ENCODE measurements at places on chromosomes 13 and 19. TPM values are rescaled to one million over a fixed set of nuclear protein-coding genes. Genes with fewer than 3 reads are reported as not detected.
A peak's percentile ranks its signal among the peaks of the same experiment; 100 is the strongest.

DNA sequence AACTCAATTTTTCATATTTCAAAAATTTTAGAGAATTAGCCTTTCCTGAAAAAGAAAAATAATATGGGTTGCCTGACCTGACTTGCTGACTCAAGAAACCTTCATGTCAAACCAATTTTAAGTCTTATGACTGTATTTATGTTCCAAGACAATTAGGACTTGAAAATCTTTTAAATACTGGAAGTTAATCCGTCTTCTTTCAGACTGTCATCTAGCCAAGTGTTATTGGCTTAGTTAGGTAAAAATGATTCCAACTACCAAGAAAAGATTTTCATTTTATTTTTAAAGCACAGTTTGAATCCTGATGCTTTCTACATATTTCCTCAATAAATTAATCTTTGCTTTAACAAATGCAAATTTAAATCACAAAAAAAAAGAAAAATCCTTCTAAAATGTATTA is 337.6 kb downstream of the SLITRK6 start:
- DNase-seq = no peak

DNA sequence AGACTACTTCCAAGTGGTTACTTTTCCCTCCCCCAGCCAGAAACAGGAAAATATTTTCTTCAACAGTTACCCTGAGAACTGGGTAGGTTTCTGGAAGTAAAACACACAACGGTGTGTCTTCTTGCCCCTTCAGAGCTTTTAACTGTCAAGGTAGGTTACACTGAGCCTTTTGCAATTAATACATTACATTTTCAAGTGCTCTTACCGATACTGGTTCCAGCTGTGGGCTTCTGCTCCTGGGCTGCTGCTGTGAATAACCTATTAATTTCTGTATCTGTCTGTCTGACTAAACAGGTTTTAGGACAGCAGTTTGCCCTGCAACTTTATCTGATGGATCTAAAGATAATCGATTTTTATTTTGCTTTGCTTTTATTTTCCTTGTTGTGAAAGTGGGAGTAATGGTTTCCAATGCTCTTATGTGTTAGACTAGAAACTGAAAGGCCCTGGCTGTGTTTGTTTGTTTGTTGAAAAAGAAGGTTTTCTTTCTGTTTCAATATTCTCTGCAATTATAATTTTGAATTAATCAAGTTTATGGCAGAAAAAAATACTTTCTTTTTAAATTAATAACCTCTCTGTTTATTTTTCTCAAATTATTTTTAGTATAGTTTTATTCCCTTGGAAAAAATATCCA is 196.7 kb upstream of the SLITRK6 start:
- DNase-seq = no peak

DNA sequence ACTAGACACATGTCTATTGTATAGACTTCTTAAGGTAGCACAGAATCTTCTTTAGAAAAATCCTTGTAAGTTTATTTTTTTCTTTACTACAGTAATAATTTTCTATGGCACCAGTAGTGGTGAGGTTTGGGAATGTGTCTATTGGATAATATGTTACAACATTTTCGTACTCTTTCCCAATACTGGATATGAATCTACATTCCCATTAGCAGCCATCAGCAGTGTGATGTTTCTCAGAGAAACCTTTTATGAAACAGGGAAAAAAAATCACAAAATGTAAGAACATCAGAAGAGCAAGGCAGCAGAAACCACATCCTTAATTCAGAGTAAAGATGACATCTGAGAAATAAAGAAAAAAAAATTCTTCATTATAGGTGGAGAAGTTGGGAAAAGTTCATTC is 83.3 kb downstream of the POSTN start:
- DNase-seq = no peak

DNA sequence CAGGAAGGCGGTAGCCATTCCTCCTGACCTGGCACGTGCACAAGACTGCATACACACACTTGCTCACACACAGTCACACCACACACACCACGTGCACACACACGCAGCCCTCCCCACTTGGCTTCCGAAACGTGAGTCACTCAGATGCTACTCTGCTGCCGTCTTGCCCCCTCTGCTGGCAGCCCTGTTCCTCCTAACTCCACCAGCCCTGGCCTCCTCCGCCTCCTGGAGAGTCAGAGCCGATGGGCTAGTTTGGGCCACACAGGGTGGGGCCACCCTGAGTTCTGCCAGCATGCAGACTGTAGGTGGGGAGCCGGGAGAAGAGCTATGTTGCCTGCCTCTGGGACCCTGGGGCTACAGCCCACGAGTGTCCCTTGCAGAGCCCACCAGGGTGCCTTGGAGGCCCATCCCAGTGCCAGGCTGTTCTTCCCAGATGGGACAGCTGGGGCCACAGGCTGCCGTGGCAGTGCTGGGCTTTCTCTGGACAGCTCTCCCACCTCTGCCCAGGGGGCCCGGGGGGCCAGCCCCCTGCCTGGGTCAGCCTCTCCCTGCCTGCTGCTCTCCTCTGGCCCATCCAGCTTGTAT is 12.1 kb downstream of the PIN1 start:
- DNase-seq = peak; percentile 70

- no peak for DNase-seq
Measured at GRCh38 chr19:30044273-30045248, 102.5 kb downstream of the URI1 start.

GRCh38 chr19:28898249-28898648 is 314.7 kb downstream of the UQCRFS1 start:
- DNase-seq = no peak

- no peak for DNase-seq
Measured at GRCh38 chr13:33127009-33127551, 110.9 kb downstream of the KL start.

DNA sequence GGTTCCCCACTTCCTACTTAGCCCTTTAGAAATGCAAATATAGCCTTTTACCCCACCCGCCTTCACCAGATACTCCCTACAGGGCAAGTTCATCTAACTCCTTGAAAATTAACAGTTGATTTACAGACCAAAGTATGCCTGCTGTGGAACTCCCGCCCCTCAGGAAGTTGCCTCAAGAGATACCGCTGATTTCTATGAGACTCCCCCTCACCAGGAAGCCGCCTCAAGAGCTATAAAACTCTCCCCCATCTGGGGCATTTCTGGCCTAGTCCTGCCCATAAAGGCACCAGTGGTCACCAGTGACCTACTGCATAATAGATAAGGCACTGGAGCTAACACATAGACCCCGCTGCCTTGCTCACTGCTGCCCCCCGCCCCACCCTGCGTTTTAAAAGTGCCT is 201.7 kb upstream of the UBL3 start:
- no peak for DNase-seq

GRCh38 chr13:31930901-31931522 is 100.6 kb upstream of the FRY start:
- DNase-seq = no peak

DNA sequence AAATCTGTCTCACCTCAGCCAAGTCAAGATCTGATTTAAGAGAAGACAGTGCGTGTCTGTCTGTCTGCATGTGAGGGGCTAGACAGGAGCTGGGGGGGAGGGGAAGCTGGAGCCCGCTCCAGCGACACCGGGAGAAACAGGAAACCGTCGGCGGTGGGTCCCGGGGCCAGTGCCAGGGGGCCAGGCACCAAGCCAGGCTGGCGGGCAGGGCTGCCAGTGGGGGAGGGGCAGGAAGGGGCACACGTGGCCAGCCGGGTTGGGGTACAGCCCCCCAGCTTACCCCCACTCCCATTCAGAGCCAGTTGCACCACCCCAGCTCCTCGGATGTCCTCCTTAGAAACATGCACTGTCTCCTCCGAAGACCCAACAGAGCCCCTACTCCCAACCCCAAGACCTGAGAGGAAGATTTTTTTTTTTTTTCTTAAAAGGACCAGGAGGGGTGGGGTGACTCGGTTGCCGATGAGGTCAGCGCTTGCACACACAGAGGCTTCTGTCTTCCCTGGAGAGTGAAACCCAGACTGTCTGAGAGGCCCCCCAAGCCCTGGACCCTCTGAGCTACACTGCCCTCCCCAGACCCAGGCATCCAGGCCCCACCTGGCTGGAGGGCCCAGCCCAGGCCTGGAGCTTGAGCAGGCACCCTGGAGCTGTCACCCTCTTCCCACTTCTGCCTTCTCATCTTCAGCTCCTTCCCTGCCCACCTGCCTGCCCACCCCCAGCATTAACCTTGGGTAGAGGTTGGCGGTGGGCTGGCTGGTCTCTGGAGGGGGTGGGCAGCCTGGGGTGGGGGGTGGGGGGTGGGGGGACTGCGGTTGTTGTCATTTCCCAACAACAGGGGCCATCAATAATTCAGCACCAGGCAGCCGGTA is 4.0 kb downstream of the ERF start:
- DNase-seq = peak; percentile 76

- no peak for DNase-seq
Measured at GRCh38 chr19:17617807-17618192, 62.4 kb downstream of the COLGALT1 start.

GRCh38 chr19:30920222-30920621 is 429.0 kb downstream of the TSHZ3 start:
- no peak for DNase-seq

DNA sequence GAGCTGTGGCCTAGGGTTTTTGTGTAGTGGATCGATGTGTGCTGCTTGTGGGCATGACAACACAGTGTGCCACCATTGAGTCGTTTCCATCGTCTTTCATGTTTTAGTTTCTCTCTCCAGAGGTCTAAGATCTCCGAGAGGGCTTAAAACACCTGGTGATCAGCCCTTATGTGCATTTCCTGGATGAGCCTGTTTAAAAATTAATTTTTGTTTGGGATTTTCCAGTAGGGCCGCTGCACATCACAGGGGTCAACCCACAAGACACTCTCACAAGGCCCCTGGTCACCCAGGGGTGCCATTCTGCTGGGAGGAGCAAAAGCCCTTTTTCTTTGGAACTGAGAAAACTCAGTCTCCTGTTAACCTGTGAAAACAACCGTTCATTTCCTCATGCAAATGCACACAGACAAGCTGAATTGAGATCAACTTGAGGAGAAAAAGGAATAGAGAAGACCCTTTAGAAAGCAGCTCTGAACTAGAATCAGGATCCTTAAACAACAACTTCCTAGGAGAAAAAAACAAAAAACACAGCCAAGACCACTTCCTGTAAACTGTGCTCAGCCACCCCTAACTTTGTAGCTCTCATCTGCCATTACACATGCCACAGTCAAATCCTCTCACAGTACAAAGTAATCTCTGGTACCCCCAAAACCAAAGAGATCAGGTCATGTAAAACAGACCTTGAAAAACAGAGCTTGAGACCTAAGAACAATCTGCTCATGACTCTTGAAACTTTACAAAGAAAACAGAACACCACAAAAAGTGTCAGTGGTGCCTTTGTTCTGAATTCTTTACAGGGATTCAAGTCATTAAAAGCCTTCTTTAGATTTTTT is 8.3 kb upstream of the MTRF1 start:
- DNase-seq = no peak

- peak; percentile 77 for DNase-seq
Measured at GRCh38 chr19:14369399-14370168, 11.7 kb upstream of the ADGRE5 start.

DNA sequence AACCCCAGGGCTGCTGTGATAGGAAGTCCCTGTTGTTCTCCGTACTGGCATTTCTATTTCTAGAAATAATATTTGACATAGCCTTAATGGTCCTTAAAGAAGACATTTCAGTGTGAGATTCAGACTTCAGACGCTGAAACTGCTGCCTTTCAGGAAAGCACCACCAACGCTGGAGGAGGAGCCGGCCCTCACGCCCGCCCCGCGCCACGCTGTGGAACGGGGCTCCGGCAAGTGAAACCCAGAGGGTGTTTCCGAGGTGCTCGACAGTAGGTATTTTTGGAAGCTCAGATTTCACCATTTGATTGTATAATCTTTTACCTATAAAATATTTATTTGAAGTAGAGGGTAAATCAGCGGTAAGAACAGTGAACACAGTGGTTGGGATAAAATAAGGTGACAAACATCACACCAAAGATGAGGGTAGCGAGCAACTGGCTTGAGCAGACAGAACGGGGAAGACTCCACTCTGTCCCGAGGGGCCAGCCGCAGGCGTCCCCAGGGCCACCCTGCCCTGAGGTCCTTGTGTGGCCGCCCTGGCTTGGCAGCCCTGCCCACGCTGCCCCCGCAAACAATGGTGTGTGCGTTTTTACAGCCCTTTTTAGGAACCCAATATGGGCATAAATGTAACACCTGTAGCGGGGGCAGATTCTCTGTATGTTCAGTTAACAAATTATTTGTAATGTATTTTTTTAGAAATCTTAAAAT is 85.6 kb upstream of the MCF2L start:
- DNase-seq = no peak

DNA sequence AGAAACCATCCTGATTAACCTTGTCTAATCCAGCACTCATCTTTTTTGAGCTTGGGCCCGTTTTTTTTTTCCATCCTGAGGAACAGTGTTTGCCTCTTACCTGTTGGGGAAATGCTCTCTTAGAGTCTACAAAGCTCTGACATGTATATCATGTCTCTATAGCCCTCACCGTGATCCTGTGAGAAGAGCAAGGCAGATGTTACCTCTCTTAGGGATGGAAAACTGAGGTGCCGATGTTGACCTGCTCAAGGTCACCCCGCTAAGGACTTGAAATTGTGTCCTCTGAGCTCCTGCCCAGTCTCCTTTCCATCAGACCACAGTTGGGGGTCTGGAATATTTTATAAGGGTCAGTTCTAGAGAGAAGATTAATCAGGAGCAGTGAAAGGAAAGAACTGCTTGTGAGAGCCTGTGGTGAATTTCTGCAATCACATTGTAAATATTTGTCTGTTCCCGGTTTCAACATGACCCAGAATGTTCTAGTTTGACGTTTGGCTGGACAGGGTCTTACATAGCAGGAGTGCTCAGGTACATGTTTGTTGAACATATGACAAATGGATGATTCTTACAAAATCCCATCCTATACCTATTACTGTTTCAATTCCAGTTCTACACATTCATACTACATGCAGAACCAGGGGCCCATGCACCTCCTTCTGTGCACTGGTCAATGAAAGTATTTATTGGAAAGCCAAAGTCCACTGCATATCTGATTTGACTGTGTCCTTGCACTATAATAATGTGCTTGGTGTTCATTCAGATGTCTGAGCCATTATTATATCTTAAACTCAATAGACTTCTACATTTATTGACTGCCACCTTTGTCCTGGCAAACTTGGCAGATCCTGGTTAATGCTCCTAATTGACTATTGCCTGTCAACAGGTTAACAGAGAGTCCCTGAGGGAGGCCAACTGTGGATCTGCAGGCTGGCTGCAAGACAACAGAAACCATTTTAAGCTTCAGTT is 12.1 kb downstream of the SLC25A15 start:
- no peak for DNase-seq

DNA sequence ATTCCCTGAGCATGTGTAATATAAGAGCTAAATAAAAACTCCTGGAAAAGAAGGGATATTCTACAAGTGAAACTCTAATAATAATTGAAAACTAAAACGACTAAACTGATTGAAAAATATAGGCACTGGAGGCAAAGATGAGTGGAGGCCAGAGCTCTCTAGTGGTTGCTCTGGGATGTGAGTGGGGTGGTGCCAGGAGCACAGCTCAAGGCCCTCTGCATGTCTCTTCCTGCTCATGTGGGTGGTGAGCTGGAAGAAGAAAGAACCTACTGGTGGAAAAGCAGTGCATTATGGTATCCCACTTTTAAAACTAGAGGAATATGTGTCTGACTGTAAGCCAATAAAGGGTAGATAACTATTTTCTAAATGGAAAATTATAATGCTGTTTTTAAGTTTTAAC is 15.8 kb upstream of the ARHGEF7 start:
- no peak for DNase-seq

SPIB gene
- total RNA-seq = not detected

ZNF540 gene
- total RNA-seq = 2.6 TPM

ZNF560 gene
- not detected for total RNA-seq

PALM3 gene
- total RNA-seq = 0.37 TPM

PRDX2 gene
- total RNA-seq = 702 TPM

STOML3 gene
- not detected for total RNA-seq

HIPK4 gene
- 1.0 TPM for total RNA-seq

SPTBN4 gene
- total RNA-seq = 5.5 TPM

KLF1 gene
- total RNA-seq = 0.26 TPM

CEACAM8 gene
- not detected for total RNA-seq

All from right atrium auricular region (tissue), 2 donors.